Kidney glomerular epithelial cell (primary cell): ENCODE measurements at places on chromosomes 4 and X.

GRCh38 chrX:121864561-121864960 is 817.2 kb downstream of the GLUD2 start:
- no peak for DNase-seq

- DNase-seq = no peak
Measured at GRCh38 chrX:8782595-8782994, 18.6 kb downstream of the FAM9A start.

- DNase-seq = no peak
Measured at GRCh38 chr4:53816561-53816960, 225.3 kb upstream of the LNX1 start.

DNA sequence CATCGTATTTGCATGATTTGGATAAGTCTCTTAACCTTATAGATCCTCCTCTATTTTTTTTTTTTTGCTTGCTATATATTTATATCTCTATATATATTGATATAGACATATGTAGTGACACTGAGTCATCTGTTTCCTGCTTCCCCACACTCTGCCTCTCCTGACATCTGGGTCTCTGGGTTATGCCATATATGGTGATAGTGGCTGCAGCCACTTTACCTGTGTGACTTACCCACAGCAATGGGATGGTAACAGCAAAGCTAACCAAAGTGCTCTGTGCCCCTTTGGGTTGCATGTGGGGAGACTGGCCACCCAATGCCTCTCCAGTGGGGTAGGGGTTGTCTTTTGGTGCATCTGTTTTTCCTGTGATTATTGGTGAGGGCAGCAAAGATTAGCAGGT is 14.5 kb downstream of the CMC4 start:
- no peak for DNase-seq

DNA sequence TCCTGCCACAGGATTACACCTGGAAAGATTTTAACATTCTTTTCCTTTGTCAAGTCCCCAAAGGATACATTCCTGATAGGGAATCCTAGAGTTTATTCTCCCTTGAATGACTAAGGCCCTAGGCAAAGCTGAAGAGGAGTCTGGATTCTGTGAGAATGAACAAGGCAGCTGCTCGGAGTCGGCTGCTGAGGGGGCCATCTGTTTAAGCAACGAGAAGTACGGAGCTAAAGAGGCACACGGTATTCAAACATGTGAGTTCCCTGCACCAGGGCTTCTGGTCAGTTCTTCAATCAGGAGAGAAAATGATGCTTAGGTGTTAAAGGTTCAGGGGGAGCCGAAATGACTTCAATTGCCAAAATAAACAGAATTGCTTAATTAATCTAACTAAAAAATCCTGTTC is 97.6 kb downstream of the MGST2 start:
- DNase-seq = no peak

GRCh38 chr4:75566911-75567310 is 11.0 kb downstream of the ODAPH start:
- no peak for DNase-seq

GRCh38 chrX:69615342-69615741 is 571 bp upstream of the EDA start:
- no peak for DNase-seq
